ENCODE measurements at places on chromosomes 3 and 15. TPM values are rescaled to one million over a fixed set of nuclear protein-coding genes. Genes with fewer than 3 reads are reported as not detected.

Gene DUOXA2
- total RNA-seq = not detected

Gene PCCB
- total RNA-seq = 40.4 TPM

Gene EPHA6
- 0.51 TPM for total RNA-seq

Gene CPN2
- total RNA-seq = not detected

- no peak for DNase-seq
Observed at GRCh38 chr3:40780925-40781406, 256.2 kb downstream of the ZNF621 start.

GRCh38 chr3:1623896-1624295 lies 474.8 kb upstream of the CNTN4 start:
- no peak for DNase-seq

DNA sequence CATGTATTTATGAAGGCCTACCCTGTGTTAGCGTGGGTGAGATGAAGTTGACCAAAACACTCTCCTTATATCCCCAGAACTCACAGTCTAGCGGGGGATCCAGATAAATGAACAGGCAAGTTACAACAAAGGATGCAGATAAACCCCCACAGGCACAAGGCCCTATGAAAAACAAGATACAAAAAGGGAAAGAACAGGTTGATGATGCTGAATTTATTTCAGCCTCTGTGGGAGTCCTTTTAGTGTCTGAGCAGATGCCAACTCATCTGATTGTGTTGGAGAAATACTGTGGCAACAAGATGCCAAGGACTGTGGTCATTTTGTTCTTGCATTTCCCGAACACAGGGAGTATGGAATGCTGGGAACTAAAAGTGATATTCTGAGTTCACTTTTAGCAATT lies 300.0 kb downstream of the CHST2 start:
- DNase-seq = no peak

DNA sequence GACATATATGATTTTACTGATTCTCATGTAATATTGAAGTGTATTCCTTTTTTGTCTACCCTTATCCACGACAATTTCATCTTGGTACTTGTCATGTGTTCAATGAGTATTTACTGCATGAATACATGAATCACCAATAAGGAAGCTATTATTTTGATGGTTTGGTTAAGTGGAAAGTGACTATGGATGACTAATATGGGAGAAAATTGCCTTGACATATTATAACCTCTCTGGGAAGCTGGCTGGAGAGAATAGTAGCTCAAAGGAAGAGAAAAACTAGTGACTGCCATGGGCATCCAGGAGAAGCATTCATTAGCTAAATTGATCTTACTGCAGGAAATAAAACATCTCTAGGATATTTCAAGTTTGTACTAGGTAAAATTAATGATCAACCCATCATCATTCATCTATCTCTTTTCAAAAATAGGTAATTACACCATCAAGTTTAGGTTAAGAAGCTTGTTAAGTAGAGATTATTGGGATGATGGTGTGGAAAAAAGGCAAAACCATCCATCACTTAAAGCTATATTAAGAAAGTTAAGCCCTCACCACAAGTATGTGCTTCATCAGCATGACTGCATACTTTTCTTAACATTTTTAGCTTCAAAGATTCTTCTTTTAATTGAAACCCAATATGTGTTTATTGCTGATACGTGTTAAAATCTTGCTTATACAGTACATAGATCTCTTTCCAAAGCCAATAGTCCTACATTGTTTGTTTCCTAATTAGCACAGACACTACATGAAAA lies 455.2 kb upstream of the ARPP21 start:
- no peak for DNase-seq

All from osteocyte (in vitro differentiated cells).